ENCODE measurements at places on chromosomes 7 and 10. TPM values are rescaled to one million over a fixed set of nuclear protein-coding genes. Genes with fewer than 3 reads are reported as not detected.

- no peak for DNase-seq
Observed at GRCh38 chr7:27134392-27134791, 3.8 kb upstream of the HOXA4 start.

GRCh38 chr7:91344911-91345310 lies 80.7 kb downstream of the FZD1 start:
- DNase-seq: no peak

The FAM24B gene
- polyA plus RNA-seq: 0.55 TPM

GRCh38 chr10:44378626-44379025 lies 6.3 kb downstream of the CXCL12 start:
- no peak for DNase-seq
